Stimulated activated CD8-positive, alpha-beta memory T cell treated with anti-CD3 and anti-CD28 coated beads, Interleukin-4, amount 100 ng/mL, for 4 hours (primary cell): ENCODE measurements at places on chromosomes 12 and 14.

DNA sequence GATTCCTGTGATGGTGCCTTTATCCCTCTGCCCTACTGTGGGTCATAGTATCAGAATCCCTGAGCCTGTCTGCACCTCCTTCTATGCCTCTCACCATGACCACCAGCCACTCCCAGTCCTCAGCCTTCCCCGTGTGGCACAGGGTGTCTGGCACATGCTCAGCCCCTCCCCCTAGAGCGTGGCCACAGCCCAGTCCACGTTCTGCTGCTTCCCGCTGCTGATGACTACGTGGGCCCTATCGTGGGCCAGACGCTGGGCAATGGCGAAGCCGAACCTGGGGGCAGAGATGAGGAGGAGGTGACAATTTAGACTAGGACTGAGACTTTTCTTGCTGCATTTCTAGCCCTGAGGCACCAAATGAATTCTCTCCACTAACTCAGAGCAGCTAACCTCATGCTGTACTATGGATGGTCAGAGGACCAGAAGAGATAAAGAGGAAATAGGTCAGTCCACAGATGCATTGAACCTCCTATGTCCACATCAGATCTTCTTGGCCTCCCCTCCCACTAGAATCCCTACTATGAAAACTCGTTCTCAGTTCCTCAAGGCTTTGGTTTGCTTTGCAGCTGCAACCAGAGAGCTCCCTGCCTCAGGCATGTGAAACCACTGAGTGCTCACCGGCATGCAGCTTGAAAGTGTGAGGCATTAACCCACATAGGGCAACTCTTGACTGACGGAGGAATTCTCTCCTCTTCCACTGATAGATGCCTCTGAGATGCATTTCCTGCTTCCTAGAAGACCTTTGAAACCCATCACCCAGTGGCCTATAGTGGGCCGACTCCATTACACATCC is 126.3 kb upstream of the DHRS4 start:
- no peak for DNase-seq

DNA sequence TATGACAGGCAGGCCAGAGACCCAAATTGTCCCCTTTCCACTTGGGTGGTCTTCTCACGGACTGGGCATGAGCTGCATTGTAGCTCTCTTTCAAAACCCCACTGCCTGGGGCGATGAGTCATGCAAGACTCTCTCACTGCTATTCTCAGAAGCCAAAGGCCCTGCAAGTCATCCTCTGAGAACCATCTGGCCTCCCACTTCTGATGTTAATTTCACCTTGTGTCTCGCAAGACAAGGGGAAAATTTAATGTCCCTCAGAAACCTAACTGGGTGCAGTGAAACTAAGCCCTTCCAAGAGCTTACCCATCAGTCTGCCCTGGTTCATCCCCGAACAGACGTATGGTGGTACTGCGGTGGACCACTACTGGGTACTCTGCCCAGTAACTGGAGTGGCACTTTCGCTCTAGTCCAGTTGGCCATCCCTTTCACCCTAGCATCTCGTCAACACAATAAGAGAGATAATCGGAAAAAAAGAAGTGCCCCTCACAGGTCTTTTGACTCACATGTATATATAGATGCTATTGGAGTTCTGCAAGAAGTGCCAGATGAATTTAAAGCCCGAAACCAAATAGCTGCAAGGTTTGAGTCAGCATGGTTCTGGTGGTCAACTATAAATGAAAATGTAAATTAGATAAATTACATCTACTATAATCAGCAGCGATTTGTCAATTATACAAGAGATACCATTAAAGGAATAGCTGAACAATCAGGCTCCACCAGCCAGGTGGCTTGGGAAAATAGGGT is 31.3 kb upstream of the LALBA start:
- DNase-seq: no peak

DNA sequence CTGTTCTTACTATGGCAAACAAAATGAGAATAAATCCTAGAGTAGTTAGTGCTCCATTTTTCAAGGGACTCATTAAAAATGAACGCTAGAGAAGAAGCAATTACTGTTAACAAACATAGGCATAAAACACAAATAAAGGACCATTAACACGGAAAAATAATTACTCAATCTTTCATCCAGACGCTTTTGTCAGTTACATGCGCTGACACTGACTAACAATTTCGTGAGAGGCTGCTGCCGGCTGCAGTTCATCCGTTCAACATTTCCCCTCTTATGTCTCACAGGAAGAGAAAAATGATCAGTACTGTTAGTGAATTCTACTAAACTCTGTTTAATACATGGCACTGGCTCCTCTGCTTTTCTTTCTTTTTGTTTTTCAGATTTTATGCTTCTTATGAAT is 472.7 kb upstream of the FLRT2 start:
- no peak for DNase-seq

- no peak for DNase-seq
These were observed 31.5 kb downstream of the FBXL14 start for GRCh38 chr12:1562813-1563407.

- no peak for DNase-seq
These were observed 232.0 kb upstream of the PLXNC1 start for GRCh38 chr12:93916402-93916801.

DNA sequence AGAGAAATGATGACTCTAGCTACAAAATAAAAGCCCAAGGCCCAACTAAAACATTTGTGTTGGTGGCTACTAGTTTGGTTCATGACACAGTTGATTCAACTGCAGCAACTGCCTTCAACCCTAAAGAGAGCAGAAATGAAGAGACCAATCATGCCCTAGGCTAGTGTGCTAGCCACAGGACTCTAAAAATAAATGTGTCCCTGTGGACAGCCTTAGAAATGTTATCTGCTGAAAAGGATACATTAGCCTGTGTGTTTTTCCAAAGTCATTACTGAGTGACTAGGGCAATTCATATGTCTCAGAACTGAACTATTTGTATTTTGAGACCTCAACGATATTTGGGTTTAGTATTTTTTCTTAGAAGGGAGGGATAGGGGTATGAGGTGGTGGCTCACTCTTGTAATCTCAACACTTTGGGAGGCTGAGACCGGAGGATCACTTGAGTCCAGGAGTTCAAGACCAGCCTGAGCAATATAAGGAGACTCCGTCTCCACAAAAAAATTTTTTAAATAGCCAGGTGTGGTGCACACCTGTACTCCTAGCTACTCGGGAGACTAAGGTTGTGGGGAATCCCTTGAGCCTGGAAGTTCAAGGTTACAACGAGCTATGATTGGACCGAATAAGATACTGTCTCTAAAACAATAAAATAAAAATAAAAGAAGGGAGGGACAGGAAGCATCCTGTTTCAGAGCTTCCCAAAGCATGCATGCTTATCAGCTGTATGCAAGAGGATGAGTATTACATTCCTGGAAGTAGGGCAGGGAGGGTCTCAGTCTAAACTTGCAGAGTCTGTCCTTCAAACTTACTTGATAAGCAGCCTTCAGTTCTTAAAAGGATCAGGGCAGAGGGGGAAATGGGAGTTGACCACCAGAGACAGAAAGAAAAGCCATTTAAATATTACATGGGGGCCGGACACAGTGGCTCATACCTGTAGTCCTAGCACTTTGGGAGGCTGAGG is 29.6 kb upstream of the NAP1L1 start:
- DNase-seq: no peak

DNA sequence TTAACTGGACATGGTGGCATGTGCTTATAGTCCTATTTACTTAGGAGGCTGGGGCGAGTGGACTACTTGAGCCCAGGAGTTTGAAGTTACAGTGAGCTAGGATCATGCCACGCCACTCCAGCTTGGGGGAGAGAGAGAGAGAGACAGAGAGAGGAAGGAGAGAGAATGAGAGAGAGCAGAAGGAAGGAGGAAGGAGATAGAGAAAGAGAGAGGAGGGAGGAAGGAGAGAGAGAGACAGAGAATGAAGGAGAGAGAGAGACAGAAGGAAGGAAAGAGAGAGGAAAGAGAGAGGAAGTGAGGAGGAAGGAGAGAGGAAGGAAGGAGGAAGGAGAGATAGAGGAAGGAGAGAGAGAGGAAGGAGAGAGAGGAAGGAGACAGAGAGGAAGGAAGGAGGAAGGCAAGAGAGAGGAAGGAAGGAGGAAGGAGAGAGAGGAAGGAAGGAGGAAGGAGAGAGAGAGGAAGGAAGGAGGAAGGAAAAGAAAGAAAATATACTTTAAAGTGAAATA is 93.5 kb upstream of the PTPRB start:
- DNase-seq: no peak

DNA sequence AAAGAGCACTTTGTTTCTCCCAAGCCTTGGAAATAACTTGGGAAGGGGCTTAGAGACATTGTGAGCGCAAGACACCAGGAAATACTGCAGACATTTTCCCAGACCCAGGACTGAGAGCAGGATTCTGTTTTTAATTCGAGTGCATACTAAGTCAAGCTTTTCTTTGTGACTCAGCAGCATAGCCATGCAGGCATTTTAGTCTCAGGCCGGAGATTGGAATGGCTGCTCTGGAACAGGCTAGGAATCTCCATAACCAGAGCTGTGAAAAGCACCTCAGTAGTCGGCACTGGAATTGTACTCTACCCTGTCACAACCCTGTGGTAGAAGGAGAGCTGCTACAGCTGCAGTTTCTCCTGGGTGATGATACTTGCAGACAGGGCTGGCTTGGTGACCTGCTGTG is 28.9 kb upstream of the GARIN6 start:
- DNase-seq: no peak

DNA sequence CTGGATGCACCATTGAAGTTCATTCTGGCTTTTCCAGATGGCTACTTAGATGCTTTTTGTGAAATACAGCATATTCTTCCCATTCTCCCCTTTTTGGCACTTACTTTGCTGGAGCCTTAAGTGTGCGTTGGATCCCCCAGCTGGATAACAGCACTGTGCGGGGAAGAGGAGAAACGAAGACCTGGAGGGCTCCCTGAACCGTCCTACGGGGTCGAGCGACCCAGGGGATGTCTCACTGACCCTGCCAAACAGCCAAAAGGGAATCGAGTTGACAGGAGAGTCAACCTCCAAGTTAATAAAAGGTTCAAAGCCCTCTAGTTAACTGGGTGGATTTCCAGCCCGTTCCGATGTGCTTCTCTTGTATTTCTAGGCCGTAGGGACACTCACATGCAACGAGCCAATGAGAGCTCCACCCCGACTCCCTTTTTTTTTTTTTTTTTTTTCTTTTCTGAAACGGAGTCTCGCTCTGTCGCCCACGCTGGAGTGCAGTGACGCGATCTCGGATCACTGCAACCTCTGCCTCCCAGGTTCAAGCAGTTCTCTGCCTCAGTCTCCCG is 1.0 kb upstream of the CAMKK2 start:
- DNase-seq: peak; percentile 20

GRCh38 chr12:52380271-52380694 is 5.2 kb downstream of the KRT84 start:
- no peak for DNase-seq

DNA sequence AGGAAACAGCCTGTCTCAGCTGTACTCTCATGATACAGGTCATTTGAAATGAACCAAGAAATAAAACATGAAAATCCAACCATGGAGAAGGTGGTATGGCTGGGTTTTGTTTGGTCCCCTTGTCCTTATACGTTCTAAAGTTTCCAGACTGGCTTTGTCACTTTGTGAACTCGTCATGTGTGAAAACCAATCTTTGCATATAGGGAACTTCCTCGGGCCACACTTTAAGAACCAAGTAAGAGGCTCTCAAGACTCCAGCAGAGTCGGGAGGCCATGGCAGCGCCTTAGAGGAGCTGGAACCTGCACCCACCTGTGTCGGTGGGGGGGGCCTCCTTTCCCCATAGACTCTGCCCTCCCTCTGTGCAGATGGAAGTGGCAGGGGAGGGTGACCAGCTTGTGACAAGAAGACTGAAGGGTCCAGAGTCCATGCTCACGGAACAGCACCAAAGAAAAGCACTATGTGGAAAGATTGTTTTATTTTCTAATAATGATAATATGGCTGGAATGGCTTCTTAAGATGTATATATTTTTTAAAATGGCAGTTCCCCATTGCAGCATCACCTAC is 125.3 kb downstream of the ESRRB start:
- DNase-seq: no peak

- DNase-seq: no peak
These were observed 96.2 kb upstream of the PDE3A start for GRCh38 chr12:20272161-20272560.

- peak; percentile 73 for DNase-seq
These were observed 5.1 kb downstream of the CISTR start for GRCh38 chr12:53746592-53747092.

DNA sequence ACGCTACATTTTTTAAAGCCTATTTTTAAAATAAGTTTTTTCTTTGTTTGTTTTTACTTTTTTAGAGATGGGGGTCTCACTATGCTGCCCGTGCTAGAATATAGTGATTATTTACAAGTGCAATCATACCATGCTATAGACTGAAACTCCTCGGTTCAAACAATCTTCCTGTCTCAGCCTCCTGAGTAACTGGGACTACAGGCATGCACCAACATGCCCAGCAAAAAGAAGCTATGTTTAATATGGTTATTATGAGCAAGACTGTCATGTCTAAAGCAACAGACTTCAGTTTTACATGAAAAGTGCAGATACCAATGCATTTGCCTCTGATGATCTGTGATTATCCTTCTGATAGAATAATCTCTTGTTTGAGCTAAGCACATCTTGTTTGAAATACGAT is 45.6 kb upstream of the SGPP1 start:
- DNase-seq: no peak

DNA sequence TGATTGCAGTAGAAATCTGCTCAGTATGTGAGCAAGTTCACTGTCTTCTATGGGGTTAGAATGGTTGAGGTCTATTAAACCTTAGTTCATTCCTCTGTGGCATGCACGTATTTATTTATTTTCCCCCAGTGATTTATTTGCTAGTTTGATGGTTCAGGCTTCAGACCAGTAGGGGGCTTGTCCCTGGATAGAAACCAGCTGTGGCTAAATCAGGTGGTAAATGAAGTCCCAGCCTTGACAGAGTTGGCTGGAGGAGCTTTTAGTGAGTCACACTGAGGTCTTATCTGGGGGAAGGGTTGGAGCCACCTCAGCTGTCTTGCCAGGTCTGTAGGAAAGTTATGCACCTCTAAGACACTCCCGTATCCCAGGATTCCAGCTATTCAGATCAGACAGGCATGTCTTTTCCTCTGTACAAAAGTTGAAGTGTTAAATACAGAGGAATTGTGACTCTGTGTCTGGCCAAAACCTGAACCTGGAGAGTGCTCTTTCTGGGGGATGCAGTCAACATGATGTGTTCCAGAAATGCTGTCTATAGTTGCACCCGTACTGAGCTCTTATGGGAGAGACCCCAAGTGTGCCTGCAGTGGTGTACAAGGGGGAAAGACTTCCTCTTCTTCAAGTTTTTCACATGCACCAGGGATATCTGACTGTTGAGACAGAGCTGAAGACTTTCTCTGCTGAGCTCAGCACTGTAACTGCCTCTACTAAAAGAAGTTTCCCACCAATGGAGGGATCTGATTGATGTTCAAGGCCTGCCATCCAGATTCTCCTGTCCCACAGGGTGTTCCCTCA is 1322.1 kb downstream of the TMEM121 start:
- no peak for DNase-seq

DNA sequence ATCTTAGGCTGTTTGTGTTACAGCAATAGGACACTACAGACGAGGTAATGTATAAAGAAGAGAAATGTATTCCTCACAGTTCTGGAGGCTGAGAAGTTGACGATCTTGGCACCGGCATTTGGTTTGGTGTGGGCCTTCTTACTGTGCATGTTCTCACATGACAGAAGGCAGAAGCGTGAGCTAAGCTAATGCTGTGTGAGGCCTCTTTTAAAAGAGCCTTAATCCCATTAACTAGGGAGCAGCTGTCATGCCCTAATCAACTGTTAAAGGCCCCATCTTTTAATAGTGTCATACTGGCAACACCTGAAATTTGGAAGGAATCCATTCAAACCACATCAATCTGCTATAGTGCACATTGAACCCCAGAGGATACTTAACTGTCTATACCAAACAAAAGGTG is 992.9 kb downstream of the GALC start:
- no peak for DNase-seq
